Stimulated activated CD8-positive, alpha-beta memory T cell treated with anti-CD3 and anti-CD28 coated beads, Interleukin-15, amount 100 ng/mL, for 4 hours (primary cell): ENCODE measurements at places on chromosomes 13 and 19.

GRCh38 chr19:40370997-40371801, 18.8 kb downstream of the HIPK4 start:
- no peak for DNase-seq

GRCh38 chr19:1027650-1028061, 1.2 kb downstream of the CNN2 start:
- no peak for DNase-seq

DNA sequence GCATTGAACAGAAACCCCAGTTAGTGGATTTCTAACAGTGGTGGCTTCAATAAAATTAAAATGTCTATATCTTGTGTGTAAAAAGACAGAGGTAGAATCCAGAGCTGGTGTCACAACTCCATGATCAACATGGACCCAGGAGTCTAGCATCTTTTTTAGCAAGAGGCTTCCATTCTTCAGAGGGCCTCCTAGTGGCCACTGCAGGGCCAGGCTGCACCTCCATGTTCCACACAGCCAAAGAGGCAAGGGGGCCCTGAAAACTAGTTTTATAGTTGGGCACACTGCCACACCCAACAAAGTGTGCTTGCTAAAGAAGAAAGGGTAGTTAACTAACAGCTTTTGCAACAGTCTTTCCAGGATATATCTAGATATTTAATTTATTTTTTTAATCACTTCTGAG, 12.9 kb downstream of the N4BP2L1 start:
- no peak for DNase-seq

DNA sequence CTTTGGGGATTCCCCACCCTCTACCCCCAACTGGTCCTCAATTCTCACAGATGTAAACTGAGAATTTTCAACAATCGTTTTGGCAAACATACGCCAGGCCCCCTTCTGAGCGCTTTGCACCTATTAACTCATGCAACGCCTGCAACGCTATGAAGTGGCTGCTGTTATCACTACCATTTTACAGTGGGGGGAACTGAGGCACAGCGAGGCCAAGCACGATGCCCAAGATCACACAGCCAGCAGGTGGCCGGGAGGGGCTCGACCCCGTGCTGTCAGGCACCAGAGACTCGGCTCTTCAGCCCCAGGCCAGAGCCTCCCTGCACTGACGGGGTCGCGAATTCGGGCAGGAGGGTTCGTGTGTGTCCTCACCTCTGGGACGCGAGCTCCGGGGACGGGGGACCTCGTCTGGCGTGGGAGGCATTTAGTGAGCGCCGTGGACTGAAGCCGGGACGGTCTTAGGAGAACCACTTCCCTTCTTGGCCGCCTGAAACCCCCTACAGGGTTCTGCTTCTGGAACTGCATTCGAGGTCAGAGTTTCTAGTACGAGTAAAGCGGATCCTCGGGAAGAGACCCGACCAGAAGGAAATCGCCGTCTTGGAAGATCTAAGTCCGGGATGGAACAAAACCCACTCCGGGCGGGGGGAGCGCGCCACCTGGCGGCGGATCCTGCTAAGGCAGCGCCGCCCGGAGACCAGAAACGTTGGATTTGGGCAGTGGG, 21.0 kb downstream of the ZNF114 start:
- peak; percentile 23 for DNase-seq

GRCh38 chr19:29705706-29706105, 9.4 kb downstream of the C19orf12 start:
- DNase-seq = no peak

DNA sequence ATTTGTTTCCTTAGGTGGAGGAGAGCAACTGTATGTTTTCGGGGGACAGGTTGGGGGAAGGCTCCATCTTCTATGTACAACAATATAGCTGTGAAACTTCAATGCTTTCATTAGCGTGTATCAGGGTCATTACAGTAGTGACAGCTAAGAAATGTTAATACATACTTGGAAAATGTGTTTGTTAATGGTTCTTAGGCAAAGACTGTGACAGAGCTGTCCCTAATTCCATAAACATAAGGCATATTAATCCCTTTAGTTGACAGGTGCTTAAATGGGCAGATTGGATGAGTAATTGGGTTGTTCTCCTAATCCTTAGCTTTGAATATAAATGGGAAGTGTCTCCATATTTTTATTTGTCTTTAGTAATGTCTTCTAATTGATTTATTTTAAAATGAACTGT, 313.7 kb downstream of the HS6ST3 start:
- DNase-seq = no peak

DNA sequence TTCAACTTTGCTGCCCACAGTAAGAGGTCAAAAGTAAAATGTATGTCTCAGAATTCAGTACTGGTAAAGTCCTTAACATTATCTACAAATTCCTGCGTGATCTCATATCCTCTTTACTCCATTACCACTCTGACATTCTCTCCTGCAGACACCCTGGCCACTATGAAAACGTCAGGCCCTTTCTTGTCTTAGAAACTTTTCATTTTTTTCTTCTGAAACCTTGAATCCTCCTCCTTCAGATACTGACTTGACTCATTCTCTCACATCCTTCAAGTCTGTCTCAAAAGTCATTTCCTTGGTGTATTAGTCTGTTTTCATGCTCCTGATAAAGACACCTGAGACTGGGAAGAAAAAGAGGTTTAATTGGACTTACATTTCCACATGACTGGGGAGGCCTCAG, 262.3 kb downstream of the POU4F1 start:
- DNase-seq = no peak

GRCh38 chr19:43699506-43700394, 16.1 kb upstream of the IRGC start:
- no peak for DNase-seq

GRCh38 chr13:108924134-108924533, 294.7 kb downstream of the MYO16 start:
- no peak for DNase-seq

- DNase-seq = no peak
Observed at GRCh38 chr13:20274466-20274865, 42.3 kb upstream of the GJB6 start.

GRCh38 chr13:46345398-46345797, 41.7 kb downstream of the RUBCNL start:
- DNase-seq = no peak

GRCh38 chr19:39996218-39996810, 546 bp upstream of the ZNF546 start:
- DNase-seq = no peak

- DNase-seq = no peak
Observed at GRCh38 chr13:83691966-83692365, 190.3 kb downstream of the SLITRK1 start.

DNA sequence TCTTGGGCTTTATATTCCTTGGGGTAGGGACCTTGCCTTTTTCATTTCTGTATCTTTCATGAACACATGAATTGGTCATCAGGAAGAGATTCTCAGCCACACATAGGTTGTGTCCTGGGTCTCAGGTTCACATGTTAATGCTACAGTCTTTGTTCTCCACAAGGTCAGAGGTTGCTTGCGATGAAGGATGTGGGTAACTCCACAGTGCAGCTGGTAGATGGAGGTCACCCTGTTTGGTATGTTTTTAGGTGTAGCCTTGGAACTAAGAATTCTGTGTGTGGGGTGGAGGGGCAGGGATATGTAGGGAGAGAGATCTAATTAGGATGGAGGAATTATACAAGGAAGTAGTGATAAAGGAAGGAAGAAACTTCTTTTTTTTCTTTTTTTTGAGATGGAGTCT, 23.2 kb downstream of the CEACAM1 start:
- no peak for DNase-seq

GRCh38 chr13:49935171-49936074, 717 bp downstream of the SPRYD7 start:
- DNase-seq = peak; percentile 6

- no peak for DNase-seq
Observed at GRCh38 chr19:1254081-1254527, 5.7 kb downstream of the MIDN start.

DNA sequence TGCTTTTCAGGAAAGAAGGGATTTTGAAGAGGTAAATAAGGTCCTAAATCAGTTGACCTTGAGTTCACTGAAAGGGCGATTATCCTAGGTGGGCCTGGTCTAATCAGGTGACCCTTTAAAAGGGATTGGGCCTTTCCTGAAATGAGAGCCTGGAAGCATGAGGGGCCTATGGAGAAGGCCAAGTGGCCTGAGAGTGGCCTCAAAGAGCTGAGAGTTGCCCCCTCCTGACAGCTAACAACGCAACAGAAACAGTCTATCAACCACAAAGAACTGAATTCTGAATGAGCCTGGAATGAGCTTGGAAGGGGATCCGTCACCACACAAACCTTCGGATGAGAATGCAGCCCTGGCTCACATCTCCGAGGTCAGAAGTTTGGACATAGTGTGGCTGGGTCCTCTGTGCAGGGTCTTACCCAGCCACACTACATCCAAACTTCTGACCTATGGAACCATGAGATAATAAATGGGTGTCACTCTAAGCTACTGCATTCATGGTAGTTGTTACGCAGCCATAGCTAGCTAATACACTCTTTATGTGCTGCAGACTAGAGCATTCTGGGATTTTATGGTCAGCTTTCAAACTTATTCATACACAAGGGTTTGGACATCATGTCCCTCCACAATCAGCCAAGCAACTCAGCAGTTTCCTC, 72.0 kb downstream of the GNG7 start:
- DNase-seq = no peak

DNA sequence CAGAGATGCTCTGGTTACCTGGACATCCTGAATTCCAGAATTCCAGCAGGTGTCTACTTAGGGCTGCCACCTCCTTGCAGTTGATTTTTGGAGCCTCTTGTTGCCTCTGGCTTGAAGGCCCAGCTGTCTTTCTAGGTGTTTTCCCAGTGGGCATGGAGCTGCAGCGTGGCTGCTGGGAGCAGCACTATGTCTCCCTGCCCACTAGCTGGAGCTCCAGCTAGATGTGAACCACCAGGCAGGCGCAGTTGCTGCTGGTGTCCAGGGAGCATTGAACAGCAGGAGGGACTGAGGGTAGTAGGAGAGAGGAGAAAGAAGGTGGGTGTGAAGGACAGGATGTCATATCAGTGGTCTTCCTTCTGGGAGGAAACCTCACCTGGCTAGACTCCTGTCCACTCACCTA, 9.9 kb upstream of the SELENOW start:
- DNase-seq = no peak

DNA sequence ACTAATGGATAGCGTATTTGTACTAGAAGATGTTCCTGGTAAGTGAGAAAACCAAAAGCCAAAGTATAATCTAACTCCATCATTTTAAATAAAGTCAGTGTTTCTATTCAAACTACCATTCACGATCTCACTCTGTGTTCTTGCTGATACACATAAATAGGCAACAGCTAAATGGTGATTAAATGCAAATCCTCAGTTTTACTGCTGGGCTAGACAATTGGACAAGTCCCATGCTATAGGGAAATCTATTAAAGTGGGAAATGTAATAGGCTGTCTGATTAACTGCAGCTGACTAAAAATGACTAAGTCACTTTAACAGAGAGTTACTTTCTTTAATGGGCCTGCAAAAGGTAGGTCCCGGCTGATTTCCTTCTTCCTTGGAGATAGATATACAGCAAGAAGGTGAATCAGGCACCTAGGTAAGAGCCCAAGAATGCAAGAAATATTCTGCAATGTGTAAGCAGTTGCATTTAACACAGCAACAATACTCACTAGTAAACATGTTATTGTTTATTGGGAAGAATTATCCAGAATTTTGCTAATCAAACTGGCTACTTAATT, 298.4 kb downstream of the SLITRK6 start:
- DNase-seq = no peak
